ENCODE measurements at places on chromosomes 5 and 9.

DNA sequence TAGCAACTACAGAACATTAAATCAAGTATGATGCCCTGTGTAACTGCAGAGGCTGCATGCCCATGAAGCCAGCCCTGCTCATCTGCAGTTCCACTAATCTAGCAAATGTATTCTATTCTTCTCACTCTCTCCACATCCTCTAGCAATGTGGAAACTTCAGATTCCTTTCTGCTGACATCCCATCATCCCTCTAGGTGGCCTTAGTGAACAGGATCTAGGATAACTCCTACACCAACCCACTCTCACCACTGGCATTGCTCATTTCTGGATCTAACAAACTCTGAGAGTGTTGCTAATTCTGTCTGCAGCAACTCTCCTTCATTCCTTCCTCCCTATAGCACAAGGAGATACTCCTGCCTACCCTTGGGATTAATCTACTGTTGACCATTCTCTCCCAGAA, 80.8 kb downstream of the FAM81B start:
- no peak for DNase-seq

DNA sequence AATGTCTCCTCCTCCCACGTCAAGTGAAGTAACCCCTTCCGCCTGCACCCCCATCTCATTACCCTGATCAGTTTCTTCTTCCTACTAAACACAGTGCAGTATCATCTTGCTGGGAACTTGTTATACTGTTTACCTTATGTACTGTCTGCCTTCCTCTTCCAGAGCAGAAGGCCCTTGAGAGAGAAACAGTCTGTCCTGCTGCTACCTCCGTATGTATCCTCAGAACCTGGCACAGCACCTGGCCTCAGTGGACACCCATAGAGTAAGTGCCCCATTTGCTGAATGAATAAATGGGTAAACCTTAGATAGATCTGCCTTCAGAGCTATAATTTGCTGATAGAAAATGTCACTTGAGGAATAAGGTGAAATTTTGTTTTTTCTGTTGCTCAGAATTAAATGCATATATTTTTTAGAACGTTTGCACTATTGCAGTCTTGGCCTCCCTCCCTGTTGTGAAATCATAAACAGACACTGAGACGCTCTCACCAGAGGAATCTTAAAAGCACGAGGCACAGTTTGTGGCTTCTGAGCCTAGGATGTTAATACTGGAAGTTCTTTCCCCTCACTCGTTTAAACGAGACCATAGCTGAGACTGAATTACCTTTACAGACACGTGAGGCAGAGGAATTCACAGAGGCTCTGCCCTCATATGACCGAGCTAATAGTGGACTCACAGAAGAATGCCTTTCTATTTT, 223.1 kb upstream of the DAP start:
- DNase-seq = no peak

GRCh38 chr5:1336749-1337488, 8.0 kb downstream of the CLPTM1L start:
- no peak for DNase-seq

- no peak for DNase-seq
Measured at GRCh38 chr5:15500325-15501001, 483 bp downstream of the FBXL7 start.

- no peak for DNase-seq
Measured at GRCh38 chr5:132406144-132406783, 36.8 kb downstream of the SLC22A5 start.

DNA sequence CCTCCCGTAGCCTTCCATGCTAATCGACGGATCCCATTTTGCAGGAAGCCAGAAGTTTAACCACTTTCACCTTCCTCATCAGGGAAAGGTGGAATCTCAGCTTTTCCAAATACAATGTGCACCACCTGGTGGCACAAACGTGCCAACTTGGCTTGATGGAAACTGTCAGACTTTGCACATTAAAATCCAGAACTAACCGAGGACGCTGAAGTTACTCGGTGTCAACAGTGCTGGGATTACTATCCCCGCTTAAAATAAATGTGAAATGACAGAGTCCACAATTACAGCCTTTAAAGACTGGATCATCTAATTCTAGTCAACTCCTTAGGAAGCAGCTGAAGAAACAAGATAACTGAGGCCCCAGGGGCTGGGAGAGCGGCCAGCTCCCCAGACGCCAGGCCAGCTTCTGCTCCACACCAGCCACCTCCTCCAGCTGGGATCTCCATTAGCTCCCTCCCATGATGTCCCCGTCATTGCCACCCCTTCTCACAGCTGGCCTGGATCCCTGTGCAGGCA, 50.1 kb upstream of the RETREG1 start:
- DNase-seq = no peak

DNA sequence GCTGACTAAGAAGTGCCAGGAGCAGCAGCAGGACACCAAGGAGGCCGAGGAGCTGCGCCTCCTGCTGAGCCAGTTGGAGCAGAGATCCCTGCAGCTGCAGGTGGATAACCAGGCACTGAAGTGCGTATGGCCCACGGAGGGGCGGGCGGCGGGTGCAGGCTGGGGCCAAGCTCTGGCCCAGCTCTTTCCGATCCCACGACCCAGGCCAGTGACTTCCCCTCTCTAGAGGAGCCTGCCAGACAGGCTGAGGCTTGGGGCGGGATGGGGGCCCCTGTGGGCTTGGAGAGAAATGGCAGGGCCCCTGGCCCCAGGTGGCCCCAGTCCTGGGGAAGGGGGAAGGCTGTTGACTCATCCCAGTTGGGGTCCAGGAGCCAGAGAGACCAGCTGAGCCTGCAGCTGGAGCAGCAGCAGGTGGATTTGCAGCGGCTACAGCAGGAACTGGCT, 3.6 kb downstream of the PTRH1 start:
- DNase-seq = no peak
